NCI-H1092 treated with DMSO at 0.1 percent for 48 hours (cell line): ENCODE measurements at places on chromosomes 2 and 18.

DNA sequence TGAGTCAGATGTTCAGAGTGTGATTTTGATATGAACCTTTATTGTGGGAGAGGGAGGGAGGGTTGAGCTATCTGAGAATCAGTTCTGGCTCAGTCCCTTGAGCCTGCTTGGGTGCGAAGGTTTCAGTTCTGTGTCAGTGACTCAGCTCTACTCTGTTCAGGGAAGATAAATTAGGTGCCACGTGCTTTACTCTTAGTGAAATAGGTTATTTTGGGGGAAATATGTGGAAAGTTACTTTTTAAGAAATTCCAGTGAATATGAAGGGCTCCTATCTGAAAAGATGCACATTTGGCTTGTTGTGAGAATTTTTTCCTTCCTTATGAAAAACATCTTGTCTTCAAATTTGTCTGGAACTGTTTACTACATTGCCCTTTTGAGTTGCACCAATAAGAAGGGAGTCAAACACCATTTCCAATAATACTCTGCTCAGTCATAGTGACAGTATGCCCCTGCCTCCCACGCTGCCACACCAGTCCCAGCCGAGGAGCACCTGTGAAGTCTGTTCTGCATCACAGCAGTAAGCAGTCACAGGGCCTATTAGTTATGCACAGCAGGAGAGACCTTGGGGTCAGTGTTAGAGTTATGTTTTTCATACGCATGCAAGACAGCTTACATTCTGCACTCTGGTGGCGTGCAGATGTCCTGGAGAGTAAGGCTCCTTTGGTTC lies 32.8 kb upstream of the DNAH7 start:
- DNase-seq = no peak

DNA sequence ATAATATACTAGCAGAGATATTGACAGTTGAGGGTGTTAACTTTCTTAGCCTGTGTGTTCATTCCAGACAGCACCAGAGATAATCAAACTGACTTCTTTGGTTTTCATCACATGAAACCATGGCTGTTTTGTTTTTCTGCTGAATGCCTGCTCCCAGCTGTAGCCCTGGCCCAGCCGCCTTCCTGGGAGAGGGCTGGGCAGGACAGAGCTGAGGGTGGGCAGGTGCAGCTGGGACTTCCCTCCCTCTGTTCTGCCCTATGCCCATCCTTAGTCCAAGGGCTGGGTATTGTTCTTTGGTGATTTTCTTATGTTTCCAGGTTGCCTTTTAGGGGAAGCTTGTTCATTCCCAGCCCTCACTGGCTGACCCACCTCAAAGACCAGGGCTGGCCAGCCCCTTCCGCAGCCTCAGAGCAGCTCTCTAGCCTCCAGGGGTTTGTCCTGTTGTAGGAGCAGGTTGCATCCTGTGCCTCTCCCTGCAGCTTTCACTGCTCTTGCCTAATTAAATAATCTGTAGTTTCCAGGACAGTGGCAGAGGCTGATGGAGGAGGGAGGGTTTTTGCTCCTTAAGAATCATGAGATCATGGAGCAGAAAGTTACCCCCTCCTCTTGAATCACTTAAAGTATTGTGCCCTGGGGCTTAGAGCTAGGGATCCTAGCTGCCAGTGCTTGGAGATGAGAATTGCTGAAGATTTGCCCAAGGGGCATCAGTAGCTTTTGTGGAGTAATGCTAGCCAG lies 61.4 kb downstream of the MTCL1 start:
- no peak for DNase-seq

DNA sequence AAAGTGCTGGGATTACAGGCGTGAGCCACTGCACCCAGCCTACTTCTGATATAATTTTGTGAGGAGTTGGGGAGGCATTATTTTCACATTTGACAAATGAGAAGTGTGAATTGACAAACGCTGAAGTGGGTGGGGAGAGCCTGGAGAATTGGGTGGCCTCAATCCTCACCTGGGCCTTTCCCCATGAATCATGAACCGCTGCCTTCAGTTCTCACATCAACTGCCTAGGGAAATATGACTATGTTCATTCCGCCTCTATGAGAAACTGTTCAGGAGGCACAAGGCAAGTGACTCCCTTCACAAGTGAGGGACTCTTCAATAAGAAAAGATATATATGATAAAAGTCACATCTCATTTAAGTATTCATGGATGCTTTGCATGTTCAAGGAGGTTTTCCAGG lies 96.6 kb upstream of the RND3 start:
- no peak for DNase-seq

DNA sequence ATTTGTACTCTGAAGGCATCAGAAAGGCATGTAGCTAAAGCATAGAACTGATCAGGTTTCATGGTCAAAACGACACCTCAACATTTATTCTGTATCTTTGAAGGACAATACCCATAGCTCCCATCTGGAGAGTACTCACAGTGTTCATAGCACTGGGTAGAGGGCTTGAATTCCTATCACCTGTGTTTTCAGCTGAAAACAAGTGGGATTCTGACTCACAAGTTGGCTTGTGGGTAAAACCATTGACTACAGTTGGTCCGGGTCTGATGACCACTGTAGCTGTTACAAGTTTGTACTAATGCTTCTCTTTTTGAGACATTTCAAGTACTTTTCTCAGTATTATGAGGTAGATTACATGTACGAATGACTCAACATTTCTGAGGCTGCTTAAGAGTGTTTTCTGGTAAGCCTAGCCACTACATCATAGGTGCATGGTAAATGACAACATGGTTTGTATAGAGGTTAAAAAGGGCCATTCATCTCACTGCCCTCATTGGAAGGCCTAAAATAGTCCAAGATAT lies 68.6 kb upstream of the PELI1 start:
- no peak for DNase-seq

GRCh38 chr2:222827417-222827816 lies 33.4 kb upstream of the ACSL3 start:
- no peak for DNase-seq
